ENCODE measurements at places on chromosomes 4 and X.

DNA sequence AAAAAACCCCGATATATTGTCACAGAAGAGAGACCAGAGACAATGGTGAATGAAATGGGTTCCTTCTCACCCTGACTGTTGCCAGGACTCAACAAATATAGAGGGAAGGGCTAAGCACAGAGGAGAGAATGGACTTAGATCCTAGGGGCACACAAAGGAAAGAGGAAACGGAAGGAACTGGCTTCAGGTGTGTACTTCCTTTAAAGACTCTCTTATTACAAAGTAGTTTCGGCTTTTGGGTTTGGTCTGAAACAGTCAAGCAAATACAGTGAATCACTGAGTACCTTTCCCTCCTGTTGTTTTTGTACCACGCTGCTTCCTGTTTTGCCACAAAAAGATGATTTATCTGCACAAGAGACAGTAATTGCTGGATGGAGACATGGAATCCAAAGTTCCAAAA, 46.1 kb upstream of the S100G start:
- no peak for DNase-seq

- no peak for DNase-seq
These were observed 302.9 kb upstream of the EPHA5 start for GRCh38 chr4:65973186-65973585.

GRCh38 chrX:138191998-138192397, 519.5 kb downstream of the FGF13 start:
- DNase-seq = no peak

- DNase-seq = no peak
These were observed 28.6 kb downstream of the BEX3 start for GRCh38 chrX:103405009-103405333.

- DNase-seq = no peak
These were observed 15.9 kb upstream of the PDLIM5 start for GRCh38 chr4:94435874-94436273.

GRCh38 chrX:85897362-85898126, 149.8 kb downstream of the CHM start:
- no peak for DNase-seq

GRCh38 chr4:182973511-182973911, 56.3 kb upstream of the DCTD start:
- DNase-seq = no peak

DNA sequence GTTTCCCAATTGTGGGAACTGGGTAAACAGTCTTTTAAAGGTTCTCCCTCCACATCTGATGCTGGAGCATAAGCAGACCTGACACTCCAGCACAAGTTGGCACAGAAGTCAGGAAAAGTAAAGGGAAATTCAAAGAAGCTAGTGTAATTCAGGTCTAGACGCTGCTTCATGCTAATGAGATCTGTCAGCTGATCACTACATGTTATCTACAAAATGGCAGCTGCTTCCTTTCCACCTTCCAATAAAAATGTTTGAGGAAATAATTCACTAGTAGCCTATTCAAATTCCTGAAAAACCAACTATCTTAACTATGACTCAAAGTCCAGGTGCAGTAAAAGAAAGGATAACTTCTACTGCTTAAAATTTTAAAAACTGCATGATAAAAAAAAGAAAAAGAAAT, 29.3 kb downstream of the DCAF8L2 start:
- no peak for DNase-seq

DNA sequence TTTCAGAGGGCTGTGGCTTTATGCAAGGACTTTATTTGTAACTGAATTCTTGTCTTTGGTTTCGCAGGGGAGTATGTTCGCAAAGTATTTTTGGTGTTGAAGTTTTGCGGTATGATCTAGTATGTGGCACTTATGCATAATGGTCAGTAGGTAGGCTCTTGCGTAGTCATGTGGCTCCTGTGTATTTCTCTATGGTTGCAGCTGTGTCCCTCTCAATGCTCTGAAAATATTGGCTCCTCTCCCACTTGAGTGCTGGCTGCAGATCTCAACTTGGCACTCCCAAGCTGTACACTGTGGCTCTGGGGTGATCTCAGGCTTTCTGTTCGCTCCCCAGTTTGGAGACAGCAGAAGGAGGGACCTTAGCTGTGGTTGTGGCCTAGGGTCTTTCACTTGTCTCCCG, 24.8 kb downstream of the ARMCX5 start:
- DNase-seq = no peak

DNA sequence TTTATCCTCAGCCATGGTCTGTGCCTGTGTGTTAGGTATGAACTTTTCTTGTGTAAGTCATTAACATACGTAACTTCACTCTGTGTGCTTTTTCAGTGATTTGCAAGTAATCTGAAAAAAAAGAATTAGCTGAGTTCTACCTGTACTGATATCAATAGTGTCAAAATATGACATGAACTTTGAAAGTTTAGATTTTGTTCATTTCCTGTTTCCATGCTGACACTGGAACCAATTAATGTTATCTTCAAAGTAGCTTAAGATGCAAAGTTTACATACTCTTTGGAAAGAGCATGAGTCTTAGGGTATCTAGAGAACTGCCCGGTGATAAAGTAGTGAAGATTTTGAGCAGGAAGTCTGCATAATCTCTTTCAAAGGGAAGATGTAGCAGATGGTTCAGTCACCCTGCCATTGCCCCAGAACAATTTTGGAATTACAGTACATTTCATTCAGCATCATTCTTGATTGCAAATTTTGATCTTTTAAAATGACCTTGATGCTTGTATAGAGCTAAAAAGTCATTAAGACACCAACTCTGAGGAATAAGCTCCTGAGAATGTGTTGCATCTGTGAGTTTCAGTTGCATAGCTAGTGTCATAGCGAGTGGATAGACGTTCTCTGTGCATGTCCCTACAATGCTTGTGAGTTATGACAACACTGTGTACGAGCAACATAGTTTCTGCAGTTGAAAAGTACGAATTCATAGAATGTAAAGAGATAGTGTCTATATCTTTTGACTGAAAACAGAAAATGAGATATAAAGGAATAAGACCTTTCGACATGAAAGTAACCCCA, 130.5 kb downstream of the PTTG2 start:
- DNase-seq = no peak

- no peak for DNase-seq
These were observed 14.3 kb upstream of the FGFR3 start for GRCh38 chr4:1778642-1779392.

DNA sequence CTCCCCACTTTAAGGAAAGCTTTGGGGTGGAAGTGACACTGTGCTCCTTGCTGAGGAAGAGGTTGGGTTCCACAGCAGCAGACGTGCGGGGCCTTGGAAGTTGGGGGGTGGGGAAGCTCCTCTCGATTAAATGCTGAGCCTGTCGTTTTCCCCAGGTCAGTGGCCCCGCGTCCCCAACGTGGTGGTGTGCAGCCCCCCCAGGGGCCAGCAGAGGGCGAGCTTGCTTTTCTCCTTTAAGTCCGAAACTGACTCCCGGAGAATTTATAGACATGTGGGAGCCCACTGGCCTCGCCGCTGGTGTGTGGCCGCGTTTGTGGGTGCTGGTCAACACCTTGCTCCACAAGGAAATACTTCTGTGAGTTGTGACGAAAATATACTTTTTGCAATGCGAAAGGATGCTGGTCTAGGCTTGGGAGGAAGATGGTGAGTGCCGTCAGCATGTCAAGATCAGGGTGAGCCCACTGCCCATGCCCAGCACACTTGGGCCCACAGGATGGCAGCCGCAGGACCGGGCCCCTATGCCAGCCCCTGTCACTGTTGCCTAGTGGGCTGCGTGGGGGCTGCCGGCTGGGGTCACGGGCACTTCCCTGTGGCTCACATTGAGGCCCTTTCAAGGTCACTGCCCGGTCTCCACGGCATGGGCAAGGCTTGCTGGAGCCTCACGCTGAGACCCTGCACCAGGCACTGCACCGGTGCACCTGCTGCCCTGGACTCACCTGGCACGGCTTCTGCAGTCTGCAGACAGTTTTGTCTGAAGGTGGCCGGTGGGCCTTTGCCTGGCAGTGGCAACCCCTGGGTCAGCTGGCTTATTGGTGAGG, 9.4 kb downstream of the UVSSA start:
- DNase-seq = no peak

- no peak for DNase-seq
These were observed 12.9 kb upstream of the WDR1 start for GRCh38 chr4:10129196-10130177.

GRCh38 chr4:25531272-25531671, 124.4 kb upstream of the SLC34A2 start:
- DNase-seq = no peak

DNA sequence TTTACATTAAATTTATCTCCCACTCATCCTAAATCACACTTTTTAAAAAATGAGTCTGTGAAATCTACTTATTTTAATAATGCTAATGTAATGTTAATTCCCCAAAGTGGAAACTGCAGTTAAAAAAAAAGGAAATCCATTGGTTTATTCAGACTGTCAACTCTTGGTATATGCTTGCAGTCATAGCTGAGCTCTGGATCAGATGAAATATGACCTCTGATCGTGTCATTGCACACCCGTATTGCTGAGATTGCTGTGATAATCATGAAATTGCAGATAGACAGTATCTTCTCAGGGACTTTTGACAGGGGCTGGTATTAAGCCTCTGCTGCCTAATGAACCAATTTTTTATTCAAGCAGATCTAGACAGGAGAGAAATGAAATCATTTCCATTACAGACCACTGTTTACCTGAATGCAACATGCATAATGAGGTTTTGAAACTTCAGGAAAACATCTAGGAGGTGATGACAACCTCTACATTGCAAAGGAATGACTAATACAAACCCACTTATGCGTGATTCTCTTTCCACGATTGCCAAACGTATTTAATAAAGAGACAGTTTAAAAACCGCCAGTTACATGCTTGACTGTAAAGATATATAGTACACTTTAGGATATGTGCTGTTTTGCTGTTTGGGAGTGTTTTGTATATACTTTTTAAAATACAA, 138.3 kb upstream of the PUDP start:
- no peak for DNase-seq

GRCh38 chr4:78417603-78418002, 134.0 kb upstream of the ANXA3 start:
- no peak for DNase-seq

DNA sequence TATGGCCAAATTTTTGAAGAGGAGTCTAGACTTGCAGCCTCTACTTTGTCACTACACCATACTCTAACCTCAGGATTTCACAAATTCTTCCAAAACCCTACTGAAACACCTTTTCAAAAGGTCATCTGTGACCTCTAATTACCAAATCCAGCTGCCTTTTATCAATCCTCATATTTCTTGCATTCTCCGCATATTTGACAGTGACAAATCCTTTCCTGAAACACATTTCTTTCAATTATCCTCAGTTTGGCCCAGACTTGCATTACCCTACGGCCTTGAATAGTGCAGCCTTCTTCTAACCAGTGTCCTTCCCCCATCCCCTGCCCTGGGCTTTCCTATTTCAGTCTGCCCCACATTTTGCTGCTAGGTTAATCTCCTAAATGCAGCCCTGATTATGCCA, 25.5 kb downstream of the MID2 start:
- DNase-seq = no peak

DNA sequence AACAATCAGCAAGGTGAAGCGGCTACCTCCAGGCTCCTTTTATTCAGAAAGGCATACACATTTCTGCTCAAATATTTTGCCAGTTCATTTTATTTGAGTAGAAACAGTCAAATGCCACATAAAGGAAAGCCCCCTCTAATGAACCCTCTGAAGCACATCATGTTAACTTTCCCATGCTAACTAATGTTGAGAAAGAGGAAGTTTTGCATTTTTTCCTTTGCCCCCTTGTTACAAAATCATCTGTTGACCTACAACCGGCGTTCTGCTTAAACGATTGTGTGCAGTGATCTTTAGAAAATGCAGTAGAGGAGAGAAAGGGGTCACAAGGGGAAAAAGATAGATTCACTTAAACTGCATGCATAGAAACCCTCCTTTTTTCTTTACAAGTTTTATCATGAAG, 25.2 kb upstream of the ATXN3L start:
- DNase-seq = no peak

DNA sequence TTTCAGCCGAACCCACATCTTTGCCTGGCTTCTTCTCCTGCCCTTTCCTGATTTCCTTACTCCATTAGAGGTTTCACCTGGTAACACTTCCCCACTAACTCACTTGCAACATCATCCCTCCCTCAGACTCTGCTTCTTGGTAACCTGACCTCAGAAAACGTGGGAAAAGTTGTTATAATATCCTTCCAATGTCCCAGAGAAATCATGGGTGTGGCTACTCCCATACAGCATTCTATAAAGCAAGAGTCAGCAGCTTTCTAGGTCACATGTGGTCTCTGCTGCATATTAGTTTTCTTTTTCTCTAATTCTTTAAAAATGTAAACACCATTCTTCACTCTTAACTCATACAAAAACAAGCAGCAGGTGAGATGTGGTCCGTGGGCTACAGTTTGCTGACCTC, 283.1 kb upstream of the MAOA start:
- DNase-seq = no peak

GRCh38 chr4:63348735-63349673, 1060.2 kb downstream of the TECRL start:
- no peak for DNase-seq

GRCh38 chr4:81207828-81208227, 7.2 kb downstream of the PRKG2 start:
- DNase-seq = no peak

GRCh38 chrX:32937043-32937442, 274.3 kb downstream of the DMD start:
- no peak for DNase-seq

DNA sequence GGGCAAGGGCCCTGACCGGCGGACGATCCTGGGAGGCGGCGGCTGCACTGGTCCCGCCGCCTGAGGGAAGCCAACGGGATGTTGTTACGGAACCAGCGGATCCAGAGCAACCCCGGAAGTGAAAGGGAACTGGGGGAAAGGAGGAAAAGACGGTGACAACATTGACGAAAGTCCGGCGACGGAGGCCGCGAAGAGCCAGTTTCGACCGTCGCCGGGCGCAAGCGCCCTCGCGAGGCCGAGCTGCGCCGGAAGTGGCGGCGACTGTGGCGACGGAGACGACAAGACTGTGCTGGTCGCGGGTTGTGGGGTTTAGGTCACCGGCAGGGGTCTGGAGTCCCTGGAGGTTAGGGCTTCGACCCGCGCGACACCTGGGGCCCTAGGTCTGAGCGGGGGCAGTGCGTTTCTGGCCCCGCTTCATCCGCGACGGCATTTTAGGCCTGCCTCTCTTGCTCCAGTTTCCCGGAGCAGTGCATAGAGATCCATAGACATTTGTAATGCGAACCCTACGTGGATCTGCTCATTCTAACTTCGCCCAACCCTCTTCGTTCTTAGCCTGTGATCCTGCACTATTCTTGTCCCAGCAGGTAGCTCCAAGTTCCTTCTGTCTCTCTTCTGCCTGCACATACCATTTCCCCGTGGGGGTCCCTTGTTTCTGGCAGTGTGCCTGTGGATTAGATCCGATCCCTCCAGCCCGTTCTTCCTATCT, at the start of gene BOD1L1:
Gene BOD1L1, minus strand, starts transcription at position 120 of the 706 bp plus-strand sequence. CDS start 138 bp downstream, outside the sequence.
- peak; percentile 82 for DNase-seq

GRCh38 chrX:97367125-97367524, 483.4 kb downstream of the RPA4 start:
- no peak for DNase-seq

GRCh38 chr4:71201817-71202576, 136.8 kb upstream of the SLC4A4 start:
- DNase-seq = no peak

DNA sequence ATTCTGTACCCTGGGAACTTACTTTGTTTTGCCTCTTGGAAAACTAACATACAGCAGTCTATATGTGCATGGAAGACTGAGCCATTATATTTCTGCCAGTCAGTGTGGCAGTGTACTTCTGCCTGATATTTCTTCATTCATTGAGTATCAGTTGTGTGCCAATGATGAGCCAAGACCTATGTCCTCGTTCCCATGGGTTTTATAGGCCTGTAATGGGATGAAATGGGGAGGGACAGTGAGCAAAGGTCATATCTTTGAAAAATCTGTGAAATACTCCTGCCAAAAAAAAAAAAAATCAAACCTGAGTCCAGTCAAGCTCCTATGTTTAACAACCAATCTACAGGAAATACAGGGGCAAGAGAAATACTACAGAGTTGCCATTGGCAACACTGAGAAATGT, 9.1 kb downstream of the NSD2 start:
- no peak for DNase-seq
